ENCODE measurements at places on chromosomes 7 and 10.

GRCh38 chr7:72430531-72430930, 18.4 kb upstream of the CALN1 start:
- no peak for DNase-seq

- no peak for DNase-seq
These were observed 10.5 kb downstream of the CARD11 start for GRCh38 chr7:3033136-3033535.

GRCh38 chr10:84175436-84175835, 1.8 kb downstream of the GPR15LG start:
- no peak for DNase-seq

DNA sequence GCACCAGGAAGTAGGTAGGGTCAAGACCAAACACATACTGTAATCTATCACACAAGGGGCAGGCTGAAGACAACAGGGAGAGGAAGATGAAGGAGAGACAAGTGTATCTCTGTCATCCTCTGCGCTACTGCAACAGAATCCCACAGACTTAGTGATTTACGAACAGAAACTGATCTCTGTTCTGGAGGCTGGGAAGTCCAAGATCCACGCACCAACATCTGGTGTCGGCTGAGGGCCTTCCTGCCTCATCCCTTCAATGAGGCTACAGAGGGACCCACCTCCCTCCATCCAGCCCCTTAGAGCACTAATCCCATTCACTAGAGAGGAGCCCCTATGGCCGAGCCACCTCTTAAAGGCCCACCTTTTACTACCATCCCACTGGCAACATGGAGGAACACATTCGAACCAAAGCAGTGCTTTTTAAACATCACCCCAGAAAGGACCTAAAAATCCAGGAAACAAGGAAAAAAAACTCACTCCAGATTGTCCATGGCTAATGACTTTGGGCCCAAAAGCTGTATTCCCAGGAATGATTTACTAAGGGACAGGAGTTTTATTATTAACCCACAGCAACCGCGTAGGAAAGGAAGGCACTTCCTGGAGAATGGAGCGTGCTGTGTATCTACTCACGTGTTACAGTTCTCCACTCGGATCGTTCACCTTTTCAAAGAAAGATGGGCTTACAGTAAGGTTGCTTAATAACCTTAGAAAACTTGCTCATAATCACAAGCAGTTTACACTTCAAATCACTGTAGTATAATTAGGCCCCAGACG, 4.2 kb downstream of the BNIP3 start:
- no peak for DNase-seq

- no peak for DNase-seq
These were observed 23.3 kb upstream of the SMARCD3 start for GRCh38 chr7:151271699-151272355.
